ENCODE measurements at places on chromosomes 11 and 22.

- DNase-seq, result no peak
These were observed 57.3 kb downstream of the ARFGAP3 start for GRCh38 chr22:42799461-42800405.

GRCh38 chr22:38611559-38611958, 41.6 kb upstream of the DMC1 start:
- DNase-seq, result no peak

- no peak for DNase-seq
These were observed 14.5 kb upstream of the NCF4 start for GRCh38 chr22:36846271-36846670.

DNA sequence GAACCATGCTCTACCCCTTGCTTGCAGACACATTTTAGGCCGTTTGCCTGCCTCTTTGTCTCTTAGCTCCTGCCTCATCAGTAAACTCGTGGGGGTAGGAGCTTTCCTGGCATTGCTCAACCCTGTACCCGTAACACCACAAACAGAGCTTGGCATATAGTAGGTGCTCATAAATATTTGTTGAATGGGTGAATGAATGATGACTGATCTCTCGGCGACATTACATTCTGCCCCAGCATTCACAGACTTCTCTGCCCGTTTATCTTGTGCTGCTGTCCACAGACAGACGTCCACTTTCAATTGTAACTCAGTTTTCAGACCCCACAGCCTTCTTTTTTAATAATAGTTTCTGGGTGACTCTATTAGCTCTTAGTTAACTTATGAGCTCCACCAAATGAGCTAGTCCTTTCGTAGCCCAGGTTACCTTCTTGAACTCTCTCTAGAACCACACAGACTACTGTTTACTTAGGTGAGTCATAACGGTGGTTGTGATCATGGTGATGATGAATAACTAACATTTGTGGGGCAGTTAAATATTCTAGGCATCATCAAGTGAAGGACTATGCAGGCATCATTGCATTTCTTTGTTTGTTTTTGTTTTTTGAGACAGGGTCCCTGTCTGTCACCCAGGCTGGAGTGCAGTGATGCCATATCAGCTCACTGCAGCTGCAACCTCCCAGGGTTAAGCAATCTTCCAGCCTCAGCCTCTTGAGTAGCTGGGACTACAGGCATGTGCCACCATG, 188.4 kb downstream of the ADAMTS15 start:
- DNase-seq, result peak; percentile 39

DNA sequence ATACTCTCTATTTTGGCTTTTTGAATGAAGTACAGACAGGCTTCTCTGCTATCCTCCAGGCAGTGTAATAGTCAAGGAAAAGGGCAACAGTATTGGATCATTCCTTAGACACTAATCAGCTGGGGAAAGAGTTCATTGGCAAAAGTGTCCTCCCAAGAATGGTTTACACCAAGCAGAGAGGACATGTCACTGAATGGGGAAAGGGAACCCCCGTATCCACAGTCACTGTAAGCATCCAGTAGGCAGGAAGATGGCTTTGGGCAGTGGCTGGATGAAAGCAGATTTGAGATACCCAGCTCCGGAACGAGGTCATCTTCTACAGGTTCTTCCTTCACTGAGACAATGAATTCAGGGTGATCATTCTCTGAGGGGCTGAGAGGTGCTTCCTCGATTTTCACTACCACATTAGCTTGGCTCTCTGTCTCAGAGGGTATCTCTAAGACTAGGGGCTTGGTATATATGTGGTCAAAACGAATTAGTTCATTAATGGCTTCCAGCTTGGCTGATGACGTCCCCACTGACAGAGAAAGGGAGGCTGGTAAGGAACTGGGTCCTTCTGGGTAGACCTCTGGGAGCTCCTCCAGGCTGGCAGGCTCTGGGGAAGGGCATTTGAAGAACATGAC, 5.2 kb downstream of the XBP1 start:
- DNase-seq, result no peak

DNA sequence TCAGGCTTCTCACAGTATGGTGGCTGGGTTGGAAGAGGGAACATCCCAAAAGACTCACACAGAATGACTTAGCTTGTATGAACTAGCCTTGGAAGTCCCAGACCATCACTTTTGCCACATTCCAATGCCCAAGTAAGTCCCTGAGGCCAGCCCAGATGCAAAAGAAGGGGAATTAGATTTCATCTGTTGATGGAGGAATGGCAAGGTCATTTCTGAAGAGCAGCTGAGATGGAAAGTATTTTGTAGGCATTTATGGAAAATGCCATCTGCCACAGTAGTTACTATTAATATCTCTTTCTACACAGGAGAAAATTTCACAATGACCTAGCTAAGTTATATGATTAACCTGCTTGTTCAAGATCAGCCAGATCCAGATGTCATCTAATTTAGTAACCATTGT, 58.8 kb downstream of the ENDOD1 start:
- DNase-seq, result no peak

- no peak for DNase-seq
These were observed 135.1 kb downstream of the FDX1 start for GRCh38 chr11:110564676-110565356.

- no peak for DNase-seq
These were observed 690 bp downstream of the CKAP5 start for GRCh38 chr11:46845440-46845739.

- DNase-seq, result no peak
These were observed 1114.1 kb downstream of the BRD1 start for GRCh38 chr22:48713272-48714205.

GRCh38 chr22:42294034-42294985, 23.9 kb upstream of the TCF20 start:
- peak; percentile 56 for DNase-seq

GRCh38 chr11:441043-441417, 781 bp downstream of the ANO9 start:
- DNase-seq, result no peak

GRCh38 chr11:130737866-130738431, 178.3 kb downstream of the SNX19 start:
- peak; percentile 54 for DNase-seq

DNA sequence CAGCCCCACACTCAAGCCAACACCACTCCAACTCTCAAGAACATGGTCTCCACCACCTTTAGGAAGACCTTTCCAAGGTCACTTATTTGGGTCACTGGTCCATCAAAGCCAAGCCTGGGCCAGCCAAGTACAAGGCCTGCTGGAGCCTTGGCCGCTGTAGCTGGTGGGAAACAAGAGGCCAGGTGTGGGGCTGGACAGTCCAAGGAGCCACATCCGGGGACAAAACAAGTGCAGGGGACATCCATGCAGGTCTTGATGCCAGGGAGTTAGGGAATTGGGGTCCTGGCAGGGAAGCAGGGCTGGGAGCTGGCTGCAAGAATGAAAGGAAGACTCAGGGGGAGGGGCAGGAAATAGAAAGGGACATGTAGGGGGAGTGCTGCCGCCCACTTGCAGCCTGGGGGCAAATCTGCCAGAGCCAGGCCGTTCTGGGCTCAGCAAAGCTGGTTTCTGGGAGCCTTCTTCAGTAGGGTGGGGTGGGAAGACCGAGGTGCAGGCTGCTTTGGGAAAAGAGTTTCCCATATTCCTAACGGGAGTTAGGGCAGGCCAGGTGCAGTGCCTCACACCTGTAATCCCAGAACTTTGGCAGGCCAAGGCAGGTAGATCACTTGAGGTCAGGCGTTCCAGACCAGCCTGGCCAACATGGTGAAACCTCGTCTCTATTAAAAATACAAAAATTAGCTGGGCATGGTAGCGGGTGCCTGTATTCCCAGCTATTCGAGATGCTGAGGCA, 69.5 kb upstream of the ATXN10 start:
- DNase-seq, result no peak

DNA sequence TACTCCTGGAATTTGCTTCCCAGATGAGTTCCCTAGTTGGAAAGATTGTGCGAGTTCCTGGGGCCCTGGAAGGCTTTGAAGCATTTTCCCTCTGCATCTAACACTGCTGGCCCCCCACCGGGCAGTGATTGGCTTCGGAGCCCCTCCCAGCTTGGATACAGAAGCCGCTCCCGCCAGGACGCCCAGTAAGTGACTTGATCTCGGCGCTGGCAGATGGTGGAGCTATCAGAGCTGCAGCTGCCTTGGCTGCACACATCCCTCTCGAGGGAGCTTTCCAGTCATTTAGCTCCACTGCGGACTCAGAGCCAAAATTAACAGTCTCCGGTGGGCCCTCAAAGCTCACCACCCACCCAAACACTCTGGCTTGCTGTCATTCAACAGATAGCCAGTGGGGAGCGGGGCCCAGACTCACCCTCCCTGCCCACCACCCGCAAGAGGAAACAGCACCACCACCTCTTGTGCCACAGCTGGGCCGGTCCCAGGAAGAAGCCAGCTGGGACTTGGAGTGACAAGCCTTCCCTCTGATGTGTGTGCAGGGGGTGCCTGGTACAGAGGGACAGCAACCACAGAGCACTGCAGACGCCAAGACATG, 162.3 kb downstream of the TRIM29 start:
- DNase-seq, result no peak

GRCh38 chr11:128318856-128319474, 268.4 kb downstream of the ETS1 start:
- DNase-seq, result peak; percentile 22

GRCh38 chr11:79417069-79417920, 23.5 kb downstream of the TENM4 start:
- no peak for DNase-seq

DNA sequence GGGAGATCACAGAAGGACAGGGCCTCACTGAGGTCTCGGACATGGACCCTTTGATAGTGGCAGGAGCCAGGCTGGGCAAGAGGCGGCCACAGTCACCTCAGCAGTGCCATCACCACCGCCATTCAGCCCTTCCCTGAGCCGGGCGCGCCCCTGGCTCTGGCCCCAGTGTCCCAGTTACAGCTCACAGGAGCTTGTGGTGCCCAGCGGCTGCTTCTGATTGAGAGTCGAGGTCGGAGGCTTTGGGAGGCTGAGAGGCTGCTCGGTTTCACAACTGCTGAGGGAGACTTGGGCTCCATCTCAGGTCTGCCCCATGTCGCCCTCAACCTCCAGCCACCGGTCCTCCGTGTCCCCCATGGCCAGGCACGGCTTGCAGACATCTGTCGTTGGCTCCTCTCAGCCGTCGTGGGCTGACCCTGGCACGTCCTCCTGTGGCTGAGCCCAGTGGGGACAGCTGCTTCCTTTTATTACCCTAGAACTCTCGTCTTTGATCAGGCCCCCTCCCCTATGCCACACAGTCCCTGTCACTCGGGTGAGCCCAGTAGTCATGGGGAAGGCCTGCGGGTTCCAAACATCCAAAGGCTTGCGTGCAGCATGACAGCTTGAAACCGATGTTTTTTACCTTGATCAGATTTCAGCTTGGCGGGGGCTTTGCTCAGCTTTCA, 28.4 kb upstream of the PPP6R3 start:
- no peak for DNase-seq

GRCh38 chr11:10456519-10456918, 1.5 kb downstream of the AMPD3 start:
- DNase-seq, result peak; percentile 18

DNA sequence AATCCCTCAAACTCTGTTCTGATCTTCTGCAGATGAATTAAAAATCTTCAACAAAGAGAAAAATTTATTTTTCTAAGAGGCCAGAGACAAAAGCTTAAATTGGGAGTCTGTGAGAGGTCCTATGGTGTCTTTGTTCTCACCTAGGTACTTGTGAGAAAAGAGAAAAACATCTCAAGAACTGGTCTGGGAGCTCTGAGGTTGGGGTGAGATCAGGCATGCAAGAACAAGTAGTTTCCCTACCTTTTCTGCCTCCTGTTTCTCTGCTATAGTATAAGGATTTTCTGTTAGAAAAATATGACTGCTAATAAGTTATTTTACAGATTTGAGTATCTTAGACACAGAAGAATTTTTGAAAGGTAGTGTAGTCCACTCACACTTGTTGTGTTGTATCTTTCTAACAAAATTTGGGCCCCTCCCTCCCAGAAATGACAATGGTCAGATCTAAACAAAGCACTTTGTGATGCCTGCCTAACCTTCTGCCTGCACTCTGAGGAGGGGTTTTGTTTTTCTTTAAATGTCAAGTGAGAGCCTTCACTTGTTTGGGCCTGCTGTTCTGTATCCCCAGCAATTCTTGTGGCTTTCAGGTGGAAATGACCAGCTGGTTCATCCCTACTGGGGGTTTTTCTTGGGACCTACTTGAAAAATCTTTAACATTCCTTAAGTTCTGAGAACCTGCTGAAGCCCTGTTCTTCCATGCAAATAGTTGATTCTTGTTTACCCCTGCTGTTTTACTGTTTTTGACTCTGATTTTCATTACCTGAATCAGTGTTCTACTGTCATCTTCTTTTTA, 13.6 kb upstream of the OR51S1 start:
- no peak for DNase-seq

- peak; percentile 38 for DNase-seq
These were observed 52.0 kb downstream of the KCNJ1 start for GRCh38 chr11:128814856-128815705.

- DNase-seq, result no peak
These were observed 82.2 kb downstream of the TEAD1 start for GRCh38 chr11:12756454-12756806.

DNA sequence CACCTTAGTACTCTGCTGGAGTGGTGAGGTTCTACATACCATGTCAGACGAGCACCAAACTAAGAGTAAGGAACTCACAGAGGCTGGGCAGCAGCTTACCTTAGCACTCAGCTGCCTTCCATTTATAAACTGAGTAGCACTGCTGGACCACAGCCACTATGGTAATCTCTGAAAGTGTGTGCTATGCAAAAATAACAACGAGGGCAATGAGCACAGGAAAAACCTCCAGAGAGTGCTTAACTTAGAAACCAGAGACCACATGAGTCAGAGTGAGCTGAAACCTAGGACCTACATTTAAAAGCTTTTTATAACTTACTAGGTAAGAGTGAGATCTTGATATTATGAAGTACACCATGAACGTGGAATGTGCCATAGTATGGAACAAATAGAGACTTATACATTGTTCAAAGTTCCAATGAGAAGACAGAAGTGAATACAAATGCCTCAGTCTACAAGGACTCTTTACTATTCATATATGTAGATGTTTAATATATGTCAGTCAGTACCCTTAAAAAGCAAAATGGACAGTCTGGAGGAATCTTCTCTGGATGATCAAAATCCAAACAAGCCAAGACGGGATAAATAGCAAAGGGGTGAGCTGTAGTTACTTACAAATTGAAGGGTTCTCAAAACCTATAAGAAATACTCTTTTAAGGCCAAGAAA, 17.2 kb upstream of the CD59 start:
- DNase-seq, result peak; percentile 40
